ENCODE measurements at places on chromosomes 2 and 18. TPM values are rescaled to one million over a fixed set of nuclear protein-coding genes. Genes with fewer than 3 reads are reported as not detected.
A peak's percentile ranks its signal among the peaks of the same experiment; 100 is the strongest.

Gene WDSUB1
- 14.3 TPM for total RNA-seq

Gene NT5DC4
- total RNA-seq = not detected

Gene PPP1R7
- 39.4 TPM for total RNA-seq

Gene ASPRV1
- total RNA-seq = 4.5 TPM

Gene TLX2
- not detected for total RNA-seq

Gene DNAJC5G
- not detected for total RNA-seq

Gene ITGB6
- 16.7 TPM for total RNA-seq

- no peak for DNase-seq
- H3K4me3 ChIP-seq = no peak overlapping the region
- H3K27me3 ChIP-seq = no peaks in the 10 kb centered on the region
Measured at GRCh38 chr2:10381997-10382353, 66.2 kb downstream of the ODC1 start.

DNA sequence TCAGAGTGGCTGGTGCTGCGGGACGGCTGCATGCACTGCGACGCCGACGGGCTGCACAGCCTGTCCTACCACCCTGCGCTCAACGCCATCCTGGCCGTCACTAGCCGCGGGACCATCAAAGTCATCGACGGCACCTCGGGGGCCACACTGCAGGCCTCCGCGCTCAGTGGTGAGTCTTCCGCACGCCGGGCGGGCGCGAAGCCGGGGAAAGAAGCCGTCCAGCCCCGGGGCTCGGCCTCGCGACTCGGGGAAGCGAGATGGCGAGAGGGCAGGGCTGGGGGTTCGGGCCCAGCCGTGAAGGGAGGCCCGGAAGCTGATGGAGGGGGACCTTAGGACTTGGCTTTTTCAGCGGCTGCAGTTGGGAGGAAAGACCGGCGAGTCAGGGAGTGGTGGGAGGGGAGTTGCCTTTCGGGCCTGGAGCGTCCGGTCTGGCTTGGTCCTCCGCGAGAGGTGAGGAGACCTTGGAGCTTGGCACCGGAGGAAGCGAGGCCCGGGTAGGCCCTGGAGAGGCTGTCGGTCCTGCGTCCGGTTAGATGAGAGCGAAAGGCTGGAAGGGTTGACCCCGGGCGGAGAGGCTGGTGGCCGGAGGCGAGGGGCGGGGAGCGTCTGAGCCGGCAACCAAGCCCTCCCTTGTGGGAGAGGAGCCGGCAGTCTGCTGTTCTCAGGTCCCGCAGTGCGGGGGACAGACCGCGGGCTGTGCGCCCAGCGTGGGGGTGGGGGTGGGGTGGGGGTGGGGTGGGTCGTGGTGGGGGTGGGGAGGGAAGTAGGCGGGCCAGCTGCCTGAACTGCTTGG is 691 bp downstream of the BIRC6 start:
- H3K4me1 ChIP-seq = peaks cover 10% of the 10 kb centered on the region
- H3K4me3 ChIP-seq = peak overlapping the region; percentile 97
- H3K27ac ChIP-seq = peak overlapping the region; percentile 97
- no peaks in the 10 kb centered on the region for H3K36me3 ChIP-seq
